ENCODE measurements at places on chromosomes 4 and X. TPM values are rescaled to one million over a fixed set of nuclear protein-coding genes. Genes with fewer than 3 reads are reported as not detected.

GRCh38 chr4:113040793-113041192 lies 8.7 kb upstream of the ANK2 start:
- DNase-seq: no peak

DNA sequence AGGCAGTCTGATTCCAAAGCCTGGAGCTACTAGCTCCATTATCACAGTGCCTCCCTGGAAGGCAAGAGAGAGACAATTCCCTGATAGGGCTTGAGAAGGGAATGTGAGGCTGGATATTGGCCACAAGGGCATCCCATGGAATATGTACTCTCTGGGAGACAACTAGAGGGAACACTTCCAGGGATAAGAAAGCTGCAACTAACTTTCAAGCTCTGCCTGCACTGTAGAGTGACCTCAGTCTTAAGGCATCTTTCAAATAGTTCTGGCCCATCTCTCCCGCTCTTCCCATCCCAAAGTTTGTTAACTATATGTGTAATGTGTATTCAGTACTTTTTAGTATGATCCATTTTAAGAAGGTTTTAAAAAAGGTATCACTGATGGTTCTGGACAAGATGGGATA lies 13.1 kb upstream of the RNF212 start:
- DNase-seq: no peak

DNA sequence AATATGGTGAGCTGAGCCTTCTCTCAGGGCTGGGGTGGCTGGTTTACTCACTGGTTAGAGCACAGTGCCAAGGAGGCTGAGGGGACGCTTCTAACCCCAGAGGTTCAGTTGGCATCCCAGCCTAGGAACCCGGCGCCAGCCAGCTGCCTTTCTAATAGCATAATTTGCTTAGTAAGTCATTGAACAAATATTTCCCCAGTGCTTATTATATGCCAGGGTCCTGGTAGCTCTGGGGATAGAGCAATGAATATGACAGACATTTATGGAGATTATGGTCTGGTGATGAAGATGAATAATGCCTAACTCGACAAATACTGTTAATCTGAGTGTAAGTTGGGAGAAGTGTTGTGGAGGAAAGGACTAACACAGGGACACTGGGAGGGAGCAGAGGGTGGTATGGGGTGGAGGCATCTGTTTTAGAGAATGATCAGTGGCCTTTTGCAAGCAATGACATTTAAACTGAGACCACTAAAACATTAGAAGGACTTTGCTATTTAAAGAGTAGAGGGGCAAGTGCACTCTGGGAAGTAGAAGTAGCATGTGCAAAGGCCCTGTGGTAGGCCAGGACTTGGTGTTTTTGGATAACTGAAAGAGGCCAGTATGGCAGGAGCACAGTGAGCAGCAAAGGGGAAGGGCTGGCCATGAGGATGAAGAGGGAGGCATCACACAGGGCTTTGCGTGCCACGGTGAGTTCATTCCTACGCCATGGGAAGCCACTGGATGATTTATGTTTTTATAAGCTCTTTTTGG lies 71.9 kb downstream of the ATG4A start:
- DNase-seq: no peak

GABRG1 gene
- total RNA-seq: not detected

SPIN4 gene
- 5.1 TPM for total RNA-seq

GRCh38 chr4:174210354-174210753 lies 73.1 kb downstream of the FBXO8 start:
- DNase-seq: no peak

CT45A3 gene
- 0.24 TPM for total RNA-seq

DNA sequence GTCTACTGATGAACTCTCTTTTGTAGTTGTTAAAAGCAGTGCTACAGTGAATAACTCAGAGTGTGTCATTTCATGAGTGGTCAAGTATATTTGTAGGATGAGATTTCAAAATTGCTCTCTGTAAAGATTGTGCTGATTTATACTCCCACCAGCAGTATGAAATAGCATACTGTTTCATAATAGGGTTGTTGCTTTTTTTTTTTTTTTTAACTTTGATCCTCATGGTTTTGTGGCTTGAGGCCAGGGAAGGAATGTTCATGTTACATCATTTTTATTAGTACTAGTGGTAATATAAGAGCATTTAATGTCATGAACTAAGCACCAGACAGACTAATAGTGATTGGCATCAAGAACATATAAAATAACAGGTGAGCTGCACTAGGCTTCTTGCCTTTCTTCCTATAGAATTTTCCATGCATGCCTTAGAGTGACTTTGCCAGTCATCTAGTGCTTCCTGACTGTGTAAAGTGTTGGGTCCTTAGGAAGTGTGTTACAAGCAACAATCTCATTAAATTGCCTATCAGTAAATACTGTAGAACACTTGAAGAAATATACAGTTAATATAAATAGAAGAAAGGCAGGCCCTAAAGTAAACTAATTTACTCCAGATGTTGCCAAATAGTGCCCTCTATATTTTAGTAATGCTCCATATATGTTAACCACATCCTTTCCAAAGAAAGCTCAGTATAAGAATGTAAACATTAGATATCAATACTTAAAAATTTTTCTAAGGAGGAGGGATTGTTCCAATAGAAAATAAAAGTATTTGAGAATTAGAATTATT lies 38.6 kb upstream of the MSMO1 start:
- DNase-seq: peak; percentile 53

- DNase-seq: no peak
Measured at GRCh38 chr4:4480685-4481398, 61.0 kb downstream of the STX18 start.

GRCh38 chr4:37132351-37132974 lies 112.1 kb upstream of the NWD2 start:
- DNase-seq: no peak
